ENCODE measurements at places on chromosomes 5 and 9. TPM values are rescaled to one million over a fixed set of nuclear protein-coding genes. Genes with fewer than 3 reads are reported as not detected.

DNA sequence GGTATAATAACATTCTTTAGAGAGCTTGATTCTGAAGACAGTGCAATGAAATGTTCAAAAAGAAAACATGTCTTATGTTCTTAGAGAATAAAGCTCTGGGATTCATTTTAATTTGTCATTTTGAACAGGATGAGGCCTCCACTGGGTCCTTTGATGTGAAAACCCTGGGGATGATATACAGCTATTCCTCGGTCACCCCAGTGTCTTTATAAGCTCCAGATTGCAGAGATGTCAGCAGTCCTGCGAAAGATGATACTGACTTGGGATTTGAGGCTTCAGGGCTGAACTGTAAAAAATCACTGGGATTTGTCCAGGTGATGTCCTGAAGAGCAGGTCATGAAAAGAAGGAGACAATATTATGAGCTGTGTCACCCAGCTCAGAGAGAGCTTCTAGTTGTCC, 529.7 kb upstream of the ZNF608 start:
- DNase-seq, result no peak

CDO1 gene
- 10.7 TPM for total RNA-seq

LNPEP gene
- total RNA-seq, result 12.7 TPM

DNA sequence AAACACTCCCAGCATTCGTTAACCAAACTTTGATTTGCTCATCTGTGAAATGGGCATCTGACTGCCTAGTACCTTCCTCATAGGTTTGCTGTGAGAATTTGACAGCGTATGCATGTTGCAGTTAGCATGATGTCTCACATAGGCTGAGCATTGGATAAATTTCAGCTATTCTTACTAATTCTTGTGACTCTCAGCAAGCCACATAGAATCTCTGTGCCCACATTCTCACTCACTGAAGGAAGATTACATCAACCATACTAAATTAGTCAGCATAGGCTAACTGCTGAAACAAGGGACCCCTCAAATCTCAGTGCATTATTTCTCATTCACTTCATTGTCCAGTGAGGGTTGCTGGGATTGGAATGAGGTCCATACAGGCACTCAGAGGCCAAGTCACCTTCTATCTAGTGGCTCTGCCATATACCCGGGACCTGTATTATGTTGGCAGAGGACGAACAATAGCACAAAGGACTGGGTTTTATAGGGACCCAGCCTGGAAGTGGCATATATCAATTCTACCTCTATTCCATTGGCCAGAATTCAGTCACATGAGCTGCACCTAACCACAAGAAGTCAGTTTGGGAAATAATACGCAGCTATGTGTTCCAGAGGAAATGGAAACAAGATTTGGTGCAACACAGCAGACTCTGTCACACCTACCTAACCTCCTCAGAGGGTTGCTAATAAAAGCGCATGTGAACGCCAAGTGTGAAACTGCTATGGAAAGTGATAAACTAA, 4.2 kb upstream of the PTGER4 start:
- DNase-seq, result no peak

DNA sequence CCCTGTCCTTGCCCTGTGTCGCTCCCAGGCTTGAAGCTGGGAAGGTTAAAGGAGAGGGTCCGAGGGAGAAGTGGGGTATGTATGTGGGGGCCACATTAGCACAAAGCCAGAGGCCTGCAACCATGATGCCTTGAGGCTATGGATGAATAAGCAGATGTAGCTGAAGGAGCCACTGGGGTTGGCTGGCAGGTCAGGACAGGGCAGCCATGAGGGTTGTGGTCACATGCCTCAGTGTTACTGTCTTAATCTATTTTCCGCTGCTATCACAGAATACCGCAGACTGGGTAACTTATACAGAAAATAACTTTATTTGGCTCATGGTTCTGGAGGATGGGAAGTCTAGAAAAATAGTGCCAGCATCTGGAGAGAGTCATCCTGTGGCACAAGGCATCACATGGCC, 9.2 kb upstream of the GRHPR start:
- no peak for DNase-seq

CAMK2A gene
- not detected for total RNA-seq

- no peak for DNase-seq
Measured at GRCh38 chr5:130024006-130024405, 119.7 kb downstream of the CHSY3 start.

MYMK gene
- not detected for total RNA-seq

PCDHB15 gene
- total RNA-seq, result 0.86 TPM

DNA sequence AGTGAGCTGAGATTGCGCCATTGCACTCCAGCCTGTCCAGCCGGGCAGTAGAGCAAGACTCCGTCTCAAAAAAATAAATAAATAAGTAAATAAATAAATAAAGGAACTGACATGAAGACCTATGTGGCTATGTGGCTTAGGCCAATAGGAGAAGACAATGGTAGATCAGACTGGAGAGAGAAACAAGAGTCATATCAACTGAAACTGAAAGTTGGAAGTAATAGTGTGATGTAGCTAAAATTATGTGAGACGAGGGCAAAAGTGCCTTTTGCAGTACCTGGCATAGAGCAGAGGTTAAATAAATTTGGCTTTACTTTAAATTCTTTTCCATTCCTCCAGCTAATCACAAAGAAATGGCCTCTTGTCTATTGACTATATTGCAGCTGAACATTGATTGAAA, 7.3 kb downstream of the FBP2 start:
- DNase-seq, result no peak

GRCh38 chr9:2791246-2791645, 52.6 kb downstream of the PUM3 start:
- DNase-seq, result no peak

GRCh38 chr9:83024506-83025125, 38.3 kb downstream of the RASEF start:
- DNase-seq, result no peak

DNA sequence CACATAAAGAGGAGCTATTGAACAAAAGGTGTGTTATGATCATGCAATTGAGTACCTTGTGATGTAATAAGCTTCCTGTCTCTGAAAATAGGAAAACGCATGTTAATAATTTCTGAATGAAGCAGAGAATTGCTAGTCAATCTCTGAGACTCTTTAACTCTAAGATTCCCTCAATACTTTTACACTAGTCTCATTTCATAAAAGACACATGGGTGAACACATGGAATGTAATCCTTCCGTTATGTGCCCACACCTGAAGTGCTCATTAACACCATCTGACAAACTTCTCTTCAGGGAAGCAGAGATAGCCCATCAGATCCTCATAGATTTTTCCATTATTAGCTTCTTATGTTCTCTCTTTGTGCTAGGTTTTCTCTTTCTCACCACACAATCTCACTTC, 182.4 kb downstream of the TLR4 start:
- DNase-seq, result no peak

DNA sequence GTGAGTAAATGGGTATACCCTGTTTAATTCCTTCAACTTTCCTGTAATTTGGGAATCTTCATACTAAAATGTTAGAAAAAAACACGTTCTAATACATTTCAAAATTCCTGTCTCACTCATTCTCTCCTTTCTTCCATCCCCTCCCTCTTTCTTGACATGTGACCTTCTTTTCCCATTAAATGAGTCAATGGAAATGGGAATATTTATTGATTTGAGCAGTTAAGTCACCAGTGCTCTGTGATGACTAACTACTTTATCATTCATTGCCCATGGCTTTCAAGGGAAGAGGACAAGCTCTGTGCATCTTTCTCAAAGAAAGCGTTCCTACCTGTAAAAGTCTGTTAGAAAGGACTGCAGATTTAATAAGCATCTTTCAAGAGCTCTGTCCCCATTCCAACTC, 144.4 kb upstream of the MAP3K1 start:
- no peak for DNase-seq

JAKMIP2 gene
- 0.48 TPM for total RNA-seq

GPR150 gene
- total RNA-seq, result 0.29 TPM

DNA sequence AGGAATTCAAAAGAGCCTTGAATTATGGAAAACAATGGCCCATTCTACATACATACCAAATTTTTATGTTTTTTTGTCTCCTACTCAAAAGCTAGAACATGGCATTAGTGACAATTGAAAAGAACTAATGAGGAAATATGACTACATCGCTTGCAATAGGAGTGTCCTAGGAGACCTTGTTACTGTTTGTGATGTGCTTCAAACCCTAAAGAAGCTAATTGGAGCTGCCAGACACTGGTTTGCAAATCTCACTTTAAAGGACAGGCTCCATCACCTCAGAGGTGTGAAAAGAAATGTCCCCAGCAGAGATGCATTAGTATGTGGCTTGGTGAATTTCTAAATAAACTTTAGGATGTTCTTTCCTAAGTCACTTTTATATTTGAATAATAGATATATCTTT, 354.2 kb upstream of the EFNA5 start:
- no peak for DNase-seq

NR2F1 gene
- 10.0 TPM for total RNA-seq

TAF11L11 gene
- total RNA-seq, result not detected

- DNase-seq, result no peak
Measured at GRCh38 chr9:134854541-134854981, 26.0 kb upstream of the FCN2 start.

Data from Daoy (cell line).